ENCODE measurements at places on chromosomes 6 and 20.

DNA sequence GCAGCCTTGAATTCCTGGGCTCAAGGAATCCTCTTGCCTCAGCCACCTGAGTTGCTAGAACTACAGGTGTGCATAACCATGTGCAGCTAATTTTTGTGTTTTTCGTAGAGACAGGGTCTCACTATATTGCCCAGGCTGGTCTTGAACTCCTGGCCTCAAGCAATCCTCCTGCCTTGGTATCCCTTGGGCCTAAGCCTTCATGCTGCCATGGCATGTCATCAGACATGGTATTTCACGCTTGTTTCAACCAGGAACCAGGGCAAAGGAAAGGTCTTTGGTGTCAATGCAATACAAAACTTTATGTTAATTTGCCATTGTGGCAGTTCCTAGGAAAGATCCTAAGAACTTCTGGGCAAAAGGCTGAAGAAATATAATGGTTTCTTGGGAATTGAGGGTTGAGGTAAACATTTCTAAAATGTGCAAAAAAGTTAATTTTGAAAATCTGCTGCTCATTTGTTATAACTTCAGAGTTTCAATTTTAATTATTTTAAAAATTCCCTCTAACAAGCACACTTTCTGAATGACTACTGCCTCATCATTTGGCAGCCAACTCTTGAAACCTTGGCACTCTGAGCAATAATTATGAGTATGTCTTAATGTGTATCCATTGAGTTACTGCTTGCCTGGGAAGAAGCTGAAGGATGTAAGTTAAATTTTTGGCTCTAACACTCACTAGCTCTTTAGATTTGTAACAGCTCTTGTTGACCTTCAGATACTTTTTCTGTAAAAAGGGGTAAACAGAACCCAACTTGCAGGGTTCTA, 154.1 kb downstream of the GJA10 start:
- no peak for DNase-seq

- no peak for DNase-seq
Measured at GRCh38 chr6:38997128-38997761, 51.3 kb upstream of the GLP1R start.

DNA sequence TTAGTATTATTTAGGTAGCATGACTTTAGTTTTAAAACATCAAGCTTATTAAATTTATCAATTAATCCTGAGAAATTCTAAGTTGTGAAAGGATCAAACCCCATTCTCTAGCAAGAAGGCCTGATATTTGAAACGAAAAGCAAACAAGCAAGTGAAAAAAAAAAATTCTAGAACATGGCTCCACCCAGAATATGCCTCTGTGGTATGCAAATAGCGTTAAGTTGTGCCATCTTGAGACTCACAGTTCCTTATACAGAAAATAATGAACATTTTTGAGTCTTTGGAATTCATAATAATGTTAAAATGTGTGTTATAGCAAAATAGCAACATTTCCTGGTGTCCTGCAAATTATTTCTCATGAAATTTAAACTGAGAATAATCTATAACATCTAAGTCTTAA, 42.0 kb downstream of the TRDN start:
- no peak for DNase-seq

DNA sequence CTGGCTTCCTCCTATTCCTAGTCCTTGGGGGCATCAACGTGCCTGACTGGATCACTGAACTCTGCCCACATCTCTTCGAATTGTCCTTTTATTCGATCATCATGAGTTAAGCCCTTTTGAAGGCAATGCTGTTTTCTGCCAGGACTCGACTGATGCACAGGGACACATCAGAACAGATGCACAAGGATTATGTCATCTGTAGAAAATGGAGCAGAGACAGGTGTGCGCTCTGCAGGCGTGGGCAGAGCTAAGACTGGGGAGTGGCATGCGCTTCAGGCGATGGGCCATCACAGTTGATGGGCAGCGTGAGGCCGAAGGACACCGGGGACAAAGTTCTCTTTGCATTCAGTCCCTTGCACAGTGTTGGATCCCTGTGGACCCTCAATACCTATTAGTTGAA, 13.1 kb downstream of the GABRR1 start:
- DNase-seq, result peak; percentile 19

- no peak for DNase-seq
Measured at GRCh38 chr6:108464418-108465097, 96.2 kb upstream of the FOXO3 start.

DNA sequence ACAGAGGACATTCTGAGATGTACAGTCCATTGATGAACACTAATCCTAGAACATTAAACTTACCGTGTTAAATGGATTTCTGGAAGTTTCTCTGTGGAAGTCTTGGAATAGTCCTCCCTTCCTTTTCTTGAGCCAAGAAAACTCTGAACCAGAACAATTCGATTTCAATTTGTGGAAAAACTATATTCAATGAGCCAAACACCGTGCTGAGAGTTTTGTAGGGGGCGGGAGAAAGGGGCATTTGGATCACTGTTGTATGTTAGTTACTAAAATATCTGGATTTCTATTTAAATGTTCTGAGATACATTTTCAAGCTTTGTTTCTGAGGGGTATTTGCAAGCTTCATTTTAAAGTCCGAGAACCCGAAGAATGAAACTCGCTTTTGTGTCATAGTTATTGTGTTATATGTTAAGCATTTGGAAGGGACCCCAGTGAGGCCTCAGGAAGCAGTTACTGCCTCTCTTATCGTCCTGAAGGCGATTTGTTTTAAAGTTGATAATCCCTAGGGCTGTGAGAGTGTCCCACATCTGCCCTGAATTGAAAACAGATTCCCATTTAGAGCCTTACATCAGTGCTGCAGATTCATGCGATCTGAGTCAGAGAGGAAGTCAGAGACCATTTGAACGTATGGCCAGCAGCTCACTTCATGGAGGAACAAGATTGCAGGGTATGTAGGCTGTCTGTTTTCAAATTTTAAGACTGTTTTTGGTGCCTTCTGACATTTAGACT, 70.8 kb upstream of the SASH1 start:
- no peak for DNase-seq

DNA sequence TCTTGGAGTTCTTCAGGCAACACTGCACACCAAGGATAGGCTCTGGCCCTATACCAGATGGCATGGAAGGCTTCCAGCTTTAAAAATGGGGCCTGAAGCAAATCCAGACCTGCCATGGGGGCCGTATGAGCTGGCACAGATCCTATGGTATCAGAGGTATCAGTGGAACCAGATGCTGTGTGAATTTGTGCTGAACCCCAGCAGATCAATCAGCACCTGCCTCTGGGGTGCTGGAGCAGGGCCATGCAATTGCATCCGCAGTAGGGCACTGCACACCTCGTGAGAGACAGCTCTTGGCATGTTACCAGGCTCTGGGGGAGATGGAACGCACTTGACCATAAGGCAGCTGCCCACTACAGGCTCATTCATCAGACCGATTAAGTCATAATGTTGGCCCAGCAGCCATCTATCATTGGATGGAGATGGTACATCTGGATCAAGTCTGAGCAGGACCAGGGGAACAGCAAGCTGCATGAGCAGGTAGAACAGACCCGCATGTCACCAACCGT, 221.5 kb downstream of the MYLK4 start:
- DNase-seq, result no peak

GRCh38 chr6:91476000-91476399, 889.1 kb upstream of the MAP3K7 start:
- DNase-seq, result no peak

DNA sequence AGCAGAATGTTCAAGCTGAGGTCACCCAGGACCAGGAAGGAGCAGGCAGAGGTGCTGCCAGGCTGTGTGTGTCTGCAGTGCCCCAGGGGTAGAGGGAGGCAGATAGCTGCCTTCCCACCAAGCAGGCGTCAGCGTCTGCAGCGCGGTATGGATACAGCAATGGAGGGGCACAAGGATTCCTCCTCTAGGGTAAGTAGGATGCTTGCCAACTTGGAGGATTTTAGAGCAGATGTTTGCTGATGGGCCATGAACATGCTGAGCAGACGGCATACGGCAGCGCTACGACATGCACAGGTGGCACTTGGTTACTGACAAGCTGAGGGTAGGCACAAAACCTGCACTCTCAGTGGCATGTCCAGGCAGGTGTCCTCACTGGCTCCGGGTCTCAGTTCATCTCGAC, 48.1 kb downstream of the PSMG4 start:
- DNase-seq, result no peak

GRCh38 chr6:116008470-116009243, 52.0 kb downstream of the FRK start:
- DNase-seq, result peak; percentile 37

DNA sequence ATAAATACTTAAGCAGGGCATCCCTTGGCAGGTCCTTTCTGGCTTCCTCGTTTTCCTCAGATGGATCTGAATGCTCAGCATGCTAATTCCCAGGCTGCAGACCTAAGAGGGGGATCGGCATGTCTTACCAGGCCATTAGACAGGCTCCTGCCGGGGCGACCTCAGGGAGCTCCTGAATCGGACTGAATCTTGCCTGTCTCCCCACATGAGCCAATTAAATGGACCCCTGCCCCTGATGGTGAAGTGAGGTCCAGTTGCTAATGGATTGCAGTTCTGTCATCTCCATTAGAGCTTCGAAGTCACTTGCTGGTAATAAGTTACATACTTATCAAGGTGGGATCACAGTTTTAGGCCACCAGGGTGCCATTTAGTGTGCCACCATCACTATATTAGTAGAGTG, 51.4 kb downstream of the NOL4L start:
- DNase-seq, result no peak

DNA sequence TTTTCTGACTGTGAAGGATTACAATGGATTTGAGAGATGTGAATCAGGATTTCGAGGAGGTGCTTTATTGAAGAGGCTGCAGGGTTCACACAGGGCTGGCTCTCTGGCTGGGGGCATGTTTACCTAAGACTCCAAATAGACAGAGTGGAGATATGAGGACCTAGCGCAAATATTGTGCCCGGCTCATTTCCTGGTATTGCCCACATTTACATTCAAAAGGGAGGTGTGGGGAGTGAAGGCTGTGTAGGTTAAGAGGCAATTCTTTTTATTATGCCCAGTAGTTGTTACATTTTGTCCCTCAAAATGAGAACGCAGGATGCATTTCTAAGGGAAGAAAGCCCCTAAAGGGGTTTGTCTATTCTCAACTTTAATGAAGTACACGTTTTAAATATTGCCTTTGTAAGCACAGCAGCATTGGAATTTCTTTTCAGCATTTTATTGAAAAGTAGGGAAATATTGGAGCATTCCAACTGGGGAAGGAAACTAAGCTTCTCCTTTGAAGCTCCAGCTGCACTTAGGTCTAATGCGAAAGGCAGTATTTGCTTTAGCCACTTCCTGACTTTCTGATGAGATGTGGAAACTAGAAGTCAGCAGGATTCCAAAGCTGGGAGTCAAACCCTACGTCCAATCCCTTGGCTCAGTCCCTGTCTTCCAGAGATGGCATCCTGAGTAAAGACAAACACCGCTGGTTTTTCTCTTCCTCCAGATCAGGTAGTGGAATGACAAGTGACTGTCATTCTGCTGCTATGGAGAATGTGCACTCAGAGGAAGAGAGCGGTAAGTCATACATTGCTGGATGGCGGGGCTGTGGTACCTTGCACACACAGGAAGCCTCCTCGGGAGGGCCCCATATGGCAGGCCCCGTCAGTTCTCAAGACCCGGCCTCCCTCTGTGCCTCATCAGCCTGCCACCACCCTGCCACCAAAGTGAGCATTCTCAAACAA, 70.7 kb downstream of the MYB start:
- DNase-seq, result no peak

DNA sequence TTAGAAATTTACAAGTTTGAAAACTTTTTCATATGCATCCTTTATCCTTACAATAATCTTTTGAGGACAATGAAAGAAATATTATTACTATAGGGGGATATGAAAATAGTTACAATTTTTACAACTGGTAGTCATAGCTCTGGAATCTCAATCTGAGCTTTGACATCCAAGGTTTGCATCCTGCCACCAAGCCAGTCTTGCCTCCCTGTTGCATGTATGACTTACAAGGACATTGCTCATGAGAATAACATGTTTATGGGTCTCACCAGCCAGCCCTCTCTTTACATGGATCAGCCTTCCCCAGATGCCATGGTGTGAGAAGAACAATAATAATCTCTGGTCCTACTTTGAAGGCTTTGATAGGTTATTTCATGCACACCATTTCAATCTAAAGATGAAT, 67.5 kb downstream of the THEMIS start:
- no peak for DNase-seq

Measured in psoas muscle (tissue), 8 donors.